Endothelial cell (in vitro differentiated cells): ENCODE measurements at places on chromosomes 3 and 15.

DNA sequence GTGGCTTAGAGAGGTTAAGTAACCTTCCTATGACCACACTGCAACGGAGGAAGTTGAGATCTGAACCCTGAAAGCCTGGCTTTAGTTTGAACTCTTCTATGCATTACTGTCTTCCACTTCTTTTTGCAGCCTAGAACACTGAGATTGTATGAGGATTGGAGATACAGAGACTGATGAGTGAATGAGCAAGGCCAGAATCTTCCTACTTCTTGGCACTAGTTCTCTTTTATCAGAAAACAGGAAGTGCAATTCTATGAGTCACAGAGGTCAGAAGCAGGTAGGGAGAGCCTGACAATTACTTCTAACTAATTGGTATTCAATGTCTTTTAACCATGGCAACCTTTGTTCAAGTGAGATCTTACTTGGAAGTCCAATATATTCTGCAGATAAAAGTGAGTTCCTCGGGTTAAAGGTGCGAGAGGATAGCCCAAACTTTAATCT, 219.0 kb downstream of the SHQ1 start:
- no peak overlapping the region for H3K4me3 ChIP-seq
- DNase-seq, result no peak
- H3K27ac ChIP-seq, result no peak overlapping the region
- H3K36me3 ChIP-seq, result no peaks in the 10 kb centered on the region
- peaks cover 4% of the 10 kb centered on the region for H3K27me3 ChIP-seq
- H3K4me1 ChIP-seq, result peaks cover 20% of the 10 kb centered on the region

GRCh38 chr3:58518291-58518789, 18.6 kb downstream of the ACOX2 start:
- no peaks in the 10 kb centered on the region for H3K36me3 ChIP-seq
- H3K27me3 ChIP-seq, result peaks cover 5% of the 10 kb centered on the region
- H3K4me1 ChIP-seq, result peaks cover 8% of the 10 kb centered on the region
- H3K4me3 ChIP-seq, result no peak overlapping the region
- no peak for DNase-seq

DNA sequence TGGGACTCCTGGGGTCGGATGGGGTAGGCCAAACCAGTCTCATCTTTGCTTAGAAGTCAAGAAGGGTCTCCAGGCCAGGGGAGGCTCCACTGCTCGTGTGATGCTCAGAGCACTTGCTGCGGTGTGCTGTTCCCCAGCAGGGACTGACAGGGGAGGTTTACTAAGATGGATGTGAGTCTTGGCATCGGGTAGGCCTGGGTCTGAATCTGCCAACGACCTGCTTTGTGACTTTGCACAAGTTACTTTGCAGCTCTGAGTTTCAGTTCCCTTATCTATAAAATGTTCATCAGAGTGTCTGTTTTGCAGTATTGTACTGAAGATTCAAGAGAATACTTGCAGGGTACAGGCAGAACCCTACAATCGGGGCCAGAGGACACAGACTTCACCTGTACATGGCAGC, 17.3 kb upstream of the CDCP1 start:
- no peak overlapping the region for H3K27ac ChIP-seq
- DNase-seq, result no peak
- peaks cover 2% of the 10 kb centered on the region for H3K27me3 ChIP-seq
- no peak overlapping the region for H3K4me3 ChIP-seq
- peaks cover 6% of the 10 kb centered on the region for H3K36me3 ChIP-seq
- H3K4me1 ChIP-seq, result peaks cover 11% of the 10 kb centered on the region

DNA sequence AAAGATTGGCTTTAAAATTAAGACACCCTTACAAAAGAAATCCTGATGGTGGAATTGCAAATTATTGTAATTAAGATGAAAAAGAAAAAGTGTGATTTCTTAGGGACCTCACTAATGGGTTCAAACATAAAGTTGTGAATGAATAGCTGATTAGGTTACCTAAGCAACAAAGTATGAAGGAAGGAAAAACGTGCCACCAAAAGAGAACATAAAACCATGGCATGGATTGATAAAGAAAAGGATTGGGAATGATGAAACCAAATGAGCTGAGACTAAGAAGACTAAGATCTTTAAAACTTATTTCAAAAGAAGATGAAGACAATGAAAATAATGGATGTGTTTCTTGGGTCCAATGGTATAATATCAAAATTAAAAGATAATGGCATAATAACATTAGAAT, 32.2 kb upstream of the GUCA1C start:
- DNase-seq, result no peak
- peaks cover 4% of the 10 kb centered on the region for H3K4me1 ChIP-seq
- H3K27me3 ChIP-seq, result peaks cover 3% of the 10 kb centered on the region
- H3K27ac ChIP-seq, result no peak overlapping the region

GRCh38 chr3:126782536-126782935, 78.5 kb downstream of the CHCHD6 start:
- peaks cover 22% of the 10 kb centered on the region for H3K4me1 ChIP-seq
- no peaks in the 10 kb centered on the region for H3K36me3 ChIP-seq
- H3K27ac ChIP-seq, result no peak overlapping the region
- H3K4me3 ChIP-seq, result no peak overlapping the region
- DNase-seq, result no peak

DNA sequence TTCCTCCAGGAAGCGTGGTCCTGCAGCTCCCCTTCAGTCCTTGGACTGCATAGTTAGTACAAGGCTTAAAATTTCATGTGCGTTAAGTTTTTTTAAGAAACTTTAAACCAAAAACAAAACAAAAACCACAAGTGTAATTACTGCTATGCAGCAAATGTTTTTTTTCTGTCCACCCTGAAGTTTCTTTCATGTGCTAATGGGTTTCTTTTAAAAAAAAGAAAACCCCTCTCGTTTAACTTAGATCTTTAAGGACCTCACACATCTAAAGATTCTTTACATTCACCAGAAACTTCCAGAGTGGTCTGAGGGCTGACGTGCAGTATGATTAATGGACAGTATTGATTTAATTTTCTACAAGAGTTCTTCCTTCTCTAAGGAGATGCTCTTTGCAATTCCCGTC, 72.0 kb upstream of the PYGO1 start:
- peaks cover 16% of the 10 kb centered on the region for H3K4me1 ChIP-seq
- H3K4me3 ChIP-seq, result no peak overlapping the region
- DNase-seq, result no peak
- H3K27ac ChIP-seq, result no peak overlapping the region
- peaks cover 2% of the 10 kb centered on the region for H3K27me3 ChIP-seq

DNA sequence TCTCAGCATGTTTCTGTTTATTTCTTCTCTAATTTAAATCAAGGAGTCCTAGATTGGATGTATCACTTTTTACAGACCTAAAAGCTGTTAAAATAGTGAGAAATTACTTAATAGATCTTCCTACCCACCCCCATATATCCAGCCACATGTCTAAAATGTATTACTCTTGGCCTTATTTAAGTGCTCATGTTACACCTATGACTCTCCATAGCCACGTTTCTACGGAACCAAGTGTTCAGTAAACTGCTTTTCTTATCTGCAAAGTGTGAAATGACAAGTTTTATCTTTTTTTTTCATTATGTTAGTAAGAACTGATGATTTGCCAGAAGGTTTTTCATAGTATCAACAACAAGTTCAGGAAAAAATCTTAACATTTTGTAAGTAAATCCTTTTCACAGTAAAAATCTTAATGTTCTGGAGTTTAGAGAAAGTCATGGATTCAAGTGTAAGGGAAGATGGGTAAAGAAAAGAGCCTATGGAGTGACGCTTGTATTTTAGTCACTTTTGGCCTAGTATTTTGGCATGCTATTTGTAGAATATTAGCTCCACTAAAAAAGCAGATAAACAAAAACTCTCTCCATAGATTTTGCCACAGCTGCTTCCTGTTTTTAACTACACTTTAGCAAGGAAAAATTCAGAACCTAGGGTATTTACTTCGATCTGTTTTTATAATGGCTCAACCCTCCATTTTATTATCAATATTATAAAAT, 41.2 kb upstream of the IGSF10 start:
- DNase-seq, result no peak
- H3K4me1 ChIP-seq, result peaks cover 8% of the 10 kb centered on the region
- no peak overlapping the region for H3K27ac ChIP-seq
- H3K36me3 ChIP-seq, result peaks cover 4% of the 10 kb centered on the region
- H3K4me3 ChIP-seq, result no peak overlapping the region

GRCh38 chr3:138877226-138877625, 42.5 kb upstream of the PIK3CB start:
- H3K27me3 ChIP-seq, result no peaks in the 10 kb centered on the region
- no peak overlapping the region for H3K4me3 ChIP-seq
- H3K36me3 ChIP-seq, result no peaks in the 10 kb centered on the region
- no peak for DNase-seq
- H3K27ac ChIP-seq, result no peak overlapping the region

DNA sequence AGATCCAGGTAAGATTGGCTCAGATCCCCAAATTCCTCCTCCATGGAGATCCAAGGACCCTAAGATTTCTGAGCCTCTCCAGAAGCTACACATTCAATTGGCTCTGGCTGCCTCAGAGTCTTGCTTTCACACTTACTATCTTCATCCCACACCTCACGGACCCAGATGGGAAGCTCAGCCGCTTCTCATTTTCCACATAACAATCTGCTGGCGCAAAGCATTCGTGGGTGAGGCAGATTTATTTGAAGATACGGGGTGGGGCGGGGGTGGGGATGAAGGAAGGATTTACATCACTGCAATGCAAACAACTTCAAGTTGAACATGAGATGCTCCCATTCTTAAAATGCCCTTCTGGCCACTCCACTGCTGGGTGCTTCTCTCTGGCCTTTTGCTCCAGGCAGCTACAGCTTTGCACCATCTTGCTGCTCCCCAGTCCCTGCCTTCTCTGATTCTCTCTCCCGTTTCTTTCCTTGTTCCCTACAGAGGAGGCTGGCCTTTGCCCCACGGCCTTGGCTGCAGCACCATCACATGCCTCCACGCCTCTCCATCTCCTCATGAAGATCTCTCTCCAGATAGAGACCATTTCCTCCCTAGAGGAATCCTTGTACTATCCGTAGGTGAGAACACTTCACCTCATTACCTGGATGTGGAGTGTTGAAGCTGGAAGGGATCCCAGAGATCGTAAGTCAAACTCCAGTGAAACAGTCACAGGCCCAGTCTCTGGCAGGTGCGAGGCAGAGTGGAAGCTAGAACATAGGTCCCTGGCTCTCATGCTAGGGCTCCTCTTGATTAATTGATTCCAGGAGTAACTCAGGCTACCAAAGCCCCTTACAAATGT, 175.9 kb downstream of the RPLP1 start:
- peaks cover 3% of the 10 kb centered on the region for H3K36me3 ChIP-seq
- H3K4me1 ChIP-seq, result peaks cover 14% of the 10 kb centered on the region
- H3K4me3 ChIP-seq, result no peak overlapping the region

- no peak for DNase-seq
- no peaks in the 10 kb centered on the region for H3K4me1 ChIP-seq
- H3K4me3 ChIP-seq, result no peak overlapping the region
- peaks cover 3% of the 10 kb centered on the region for H3K27me3 ChIP-seq
Measured at GRCh38 chr3:183279371-183279770, 26.3 kb downstream of the B3GNT5 start.

DNA sequence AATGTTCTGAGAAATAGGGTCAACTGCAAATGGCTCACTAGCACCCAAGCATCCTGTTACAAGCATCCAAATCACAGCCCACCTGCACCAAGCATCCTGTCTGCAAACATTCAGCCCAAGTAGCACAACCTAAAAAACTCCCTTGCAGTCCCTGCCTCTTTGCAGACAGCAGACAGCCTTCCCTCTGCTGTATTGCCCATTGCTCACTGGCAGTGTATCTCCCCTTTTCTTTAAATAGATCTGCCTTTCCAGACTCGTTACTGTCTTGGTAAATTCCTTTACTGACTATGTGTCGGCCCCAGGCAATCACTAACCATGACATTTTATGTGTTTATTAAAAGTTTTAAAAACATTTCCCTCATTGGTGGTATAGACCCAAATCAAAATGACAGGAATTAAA, 155.4 kb downstream of the ADAMTSL3 start:
- H3K4me1 ChIP-seq, result no peaks in the 10 kb centered on the region
- no peak overlapping the region for H3K27ac ChIP-seq
- no peak for DNase-seq
- peaks cover 1% of the 10 kb centered on the region for H3K27me3 ChIP-seq
- no peaks in the 10 kb centered on the region for H3K36me3 ChIP-seq

- peak overlapping the region; percentile 84 for H3K4me3 ChIP-seq
- H3K36me3 ChIP-seq, result peaks cover 5% of the 10 kb centered on the region
- H3K27ac ChIP-seq, result no peak overlapping the region
- H3K27me3 ChIP-seq, result peaks cover 4% of the 10 kb centered on the region
- peaks cover 14% of the 10 kb centered on the region for H3K4me1 ChIP-seq
Measured at GRCh38 chr15:77071305-77072223, 655 bp upstream of the TSPAN3 start.

DNA sequence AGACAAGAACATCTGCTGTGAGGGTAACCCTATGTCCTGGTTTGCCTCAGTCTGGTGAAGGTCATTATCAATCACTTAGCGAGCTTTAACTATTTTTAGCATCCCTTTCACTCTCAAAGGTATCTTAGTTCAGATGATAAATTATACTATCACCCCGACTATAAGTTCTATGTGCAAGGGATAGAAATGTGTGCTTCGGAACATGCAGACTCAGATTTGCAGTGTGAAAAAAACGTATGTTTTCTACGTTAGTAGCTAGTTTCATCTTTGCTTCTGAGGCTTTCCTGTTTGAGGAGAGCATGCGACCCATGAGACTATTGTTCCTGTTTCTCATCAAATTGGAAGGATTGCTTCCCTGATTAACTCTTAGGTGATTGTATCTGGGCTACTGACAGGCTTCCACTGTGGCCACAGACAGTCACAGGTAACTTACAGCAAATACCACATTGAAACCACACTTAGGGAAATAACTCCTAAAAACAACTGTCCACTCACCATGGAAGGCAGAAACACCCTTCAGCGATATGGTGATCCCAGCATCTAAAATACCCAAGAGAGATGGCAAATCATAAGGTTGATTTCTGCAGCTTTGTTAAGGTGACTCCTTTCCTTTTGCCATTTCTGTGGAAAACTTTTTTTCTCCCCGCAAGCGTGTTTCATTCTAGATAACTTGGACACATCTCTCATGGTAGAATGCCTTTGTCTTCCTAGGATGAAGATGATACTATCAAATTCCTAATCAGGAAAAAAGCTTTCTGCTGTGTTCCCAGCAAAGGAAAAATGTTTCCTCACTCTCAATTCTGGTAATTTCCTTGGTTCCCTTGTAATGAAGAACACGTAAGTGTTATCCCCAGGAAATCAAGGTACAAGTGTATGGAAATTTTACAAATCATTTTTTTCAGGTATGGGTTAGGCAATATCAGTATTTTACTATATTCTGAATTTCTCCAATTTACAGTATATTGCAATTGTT, 5.2 kb downstream of the GCSAM start:
- DNase-seq, result no peak
- H3K4me1 ChIP-seq, result peaks cover 25% of the 10 kb centered on the region
- H3K27me3 ChIP-seq, result no peaks in the 10 kb centered on the region
- no peak overlapping the region for H3K27ac ChIP-seq

GRCh38 chr15:90471769-90472168, 58.0 kb upstream of the CRTC3 start:
- no peaks in the 10 kb centered on the region for H3K4me1 ChIP-seq
- H3K36me3 ChIP-seq, result peaks cover 16% of the 10 kb centered on the region

DNA sequence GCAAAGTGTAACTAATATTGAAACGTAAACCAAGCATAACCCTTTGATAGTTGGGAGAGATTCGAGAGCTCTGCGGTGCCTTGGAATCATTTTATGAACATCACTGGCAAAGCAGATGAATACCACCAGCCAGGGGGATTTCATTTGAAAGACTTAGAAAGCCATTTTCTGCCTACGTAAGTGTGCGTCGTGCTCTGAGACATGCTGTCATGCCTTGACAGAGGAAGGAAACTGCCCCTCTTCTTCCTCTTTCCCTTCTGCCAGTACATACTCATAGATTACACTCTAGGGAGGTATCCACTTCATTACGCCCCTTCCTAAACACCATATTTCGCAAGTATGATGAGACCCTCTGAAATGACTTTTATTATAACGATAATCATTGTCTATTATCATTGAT, 3.3 kb upstream of the MTHFS start:
- no peak overlapping the region for H3K4me3 ChIP-seq
- DNase-seq, result no peak
- no peaks in the 10 kb centered on the region for H3K36me3 ChIP-seq
- H3K27ac ChIP-seq, result peak overlapping the region; percentile 62
- peaks cover 6% of the 10 kb centered on the region for H3K27me3 ChIP-seq
